Fibroblast of the conjunctiva (primary cell): ENCODE measurements at places on chromosomes 7 and 10.

DNA sequence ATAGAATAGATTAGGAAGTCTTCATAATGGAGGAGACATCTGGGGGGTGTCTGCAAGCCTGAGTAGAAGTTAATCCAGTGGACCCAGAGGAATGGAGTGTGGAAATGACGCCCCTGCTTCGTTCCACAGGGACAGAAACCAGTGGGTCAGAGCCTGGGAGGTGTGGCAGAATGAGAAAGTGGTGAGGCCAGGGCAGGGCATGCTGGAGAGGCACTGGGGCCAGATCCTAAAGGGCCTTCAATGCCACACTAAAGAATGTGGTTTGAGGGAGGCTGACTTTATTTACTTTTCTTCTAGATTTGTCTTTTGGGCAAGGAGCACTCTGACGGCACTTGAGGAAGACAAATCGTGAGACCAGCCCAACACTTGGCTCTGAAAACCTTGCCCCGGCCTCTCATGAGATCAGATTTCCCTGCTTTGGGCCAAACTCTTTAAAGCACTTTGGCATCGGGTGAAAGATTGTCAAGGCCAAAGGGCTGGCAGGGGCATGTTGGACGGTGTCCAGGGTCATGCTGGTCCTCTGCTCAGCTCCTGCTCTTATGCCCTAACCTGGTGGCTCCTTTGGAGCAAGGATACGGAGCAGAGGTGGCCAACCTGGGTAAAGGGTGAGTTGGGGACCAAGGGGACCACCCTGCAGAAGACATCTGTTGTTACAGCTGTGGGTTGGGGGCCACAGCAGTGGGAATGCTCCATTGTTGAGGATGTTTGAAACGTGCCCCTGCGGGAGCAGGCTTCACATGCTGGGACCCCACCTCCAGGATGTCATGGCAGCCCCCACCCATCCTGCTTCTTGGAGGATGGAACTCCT lies 157.0 kb upstream of the ZMIZ1 start:
- no peak for DNase-seq

DNA sequence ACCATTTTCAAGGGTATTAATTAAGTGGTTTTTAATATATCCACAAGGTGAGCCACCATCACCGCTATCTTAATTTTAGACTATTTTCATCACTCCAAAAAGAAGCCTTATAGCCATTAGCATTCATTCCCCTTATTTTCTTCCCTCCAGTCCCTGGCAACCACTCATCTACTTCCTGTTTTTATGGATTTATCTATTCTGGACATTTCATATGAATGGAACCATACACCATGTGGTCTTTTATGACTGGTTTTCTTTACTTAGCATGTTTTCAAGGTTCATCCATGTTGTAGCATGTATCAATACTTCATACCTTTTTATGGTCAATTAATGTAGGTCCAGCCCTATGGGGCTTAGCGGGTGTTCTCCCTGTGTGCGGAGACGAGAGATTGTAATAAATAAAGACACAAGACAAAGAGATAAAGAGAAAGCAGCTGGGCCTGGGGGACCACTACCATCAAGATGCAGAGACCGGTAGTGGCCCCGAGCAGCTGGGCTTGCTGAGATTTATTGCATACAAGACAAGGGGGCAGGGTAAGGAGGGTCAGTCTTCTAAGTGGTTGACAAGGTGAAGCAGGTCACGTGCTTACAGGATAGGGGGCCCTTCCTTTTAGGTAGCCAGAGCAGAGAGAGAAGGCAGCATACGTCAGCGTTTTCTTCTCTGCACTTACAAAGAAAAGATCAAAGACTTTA lies 14.6 kb downstream of the WBP1L start:
- DNase-seq: no peak

- DNase-seq: no peak
These were observed 43.2 kb upstream of the EPC1 start for GRCh38 chr10:32390193-32390592.

DNA sequence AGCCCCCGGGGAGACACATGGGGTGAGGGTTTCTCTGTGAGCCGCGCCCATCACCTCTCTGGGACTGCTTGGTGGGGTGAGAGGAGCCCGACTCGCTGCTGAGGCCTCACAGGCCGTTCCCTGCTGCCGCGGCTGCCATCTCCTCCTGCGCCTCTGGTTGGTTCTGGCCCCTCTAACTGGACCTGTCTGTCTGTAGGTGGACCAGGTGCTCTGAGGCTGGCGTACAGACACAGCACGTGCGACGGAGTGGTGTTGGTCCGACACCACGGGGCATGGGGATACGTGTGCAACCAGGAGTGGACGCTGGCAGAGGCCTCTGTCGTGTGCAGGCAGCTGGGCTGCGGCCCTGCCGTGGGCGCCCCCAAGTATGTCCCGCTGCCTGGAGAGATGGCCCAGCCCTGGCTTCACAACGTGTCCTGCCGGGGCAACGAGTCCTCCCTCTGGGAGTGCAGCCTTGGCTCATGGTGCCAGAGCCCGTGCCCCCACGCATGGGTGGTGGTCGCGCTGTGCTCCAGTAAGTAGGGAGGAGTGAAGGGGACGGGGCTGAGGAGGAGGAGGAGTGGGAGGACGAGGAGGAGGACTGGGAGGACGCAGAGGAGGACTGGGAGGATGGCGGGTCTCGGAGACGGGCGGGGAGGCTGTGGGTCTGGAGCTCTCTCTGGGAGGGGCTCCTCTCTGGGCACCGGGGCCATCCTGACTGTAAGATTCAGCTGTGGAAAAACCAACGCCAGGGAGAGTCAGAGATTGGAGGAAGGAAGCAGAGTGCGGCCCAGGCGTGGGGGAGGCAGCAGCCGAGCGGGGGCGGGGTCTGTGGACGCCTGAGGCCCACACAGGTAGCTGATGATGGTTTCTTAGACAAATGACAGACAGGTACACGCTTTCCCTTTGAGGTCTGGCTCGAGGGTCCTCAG lies 2.6 kb downstream of the SCART1 start:
- DNase-seq: no peak

GRCh38 chr10:126569513-126570244 lies 100.8 kb downstream of the C10orf90 start:
- DNase-seq: peak; percentile 61

DNA sequence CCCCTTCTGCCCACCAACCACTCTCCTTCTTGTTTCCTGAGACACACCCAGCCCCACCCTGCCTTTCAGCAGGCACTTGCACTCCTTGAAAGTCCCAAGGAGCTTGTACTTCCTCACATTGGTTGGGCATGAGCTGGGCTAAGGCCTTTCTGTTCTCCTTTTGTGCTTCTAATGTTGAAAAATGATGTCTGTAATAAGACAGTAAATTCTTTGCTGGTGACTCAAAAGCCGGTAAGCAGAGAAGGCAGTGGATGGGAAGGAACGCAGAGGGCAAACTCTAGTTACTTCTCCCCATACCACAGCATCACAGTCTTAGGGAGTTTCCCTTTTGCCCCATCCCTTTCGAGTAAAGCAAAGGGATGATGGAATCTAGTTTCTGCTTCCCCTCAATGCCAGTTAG lies 185.6 kb downstream of the PLXNA4 start:
- no peak for DNase-seq

DNA sequence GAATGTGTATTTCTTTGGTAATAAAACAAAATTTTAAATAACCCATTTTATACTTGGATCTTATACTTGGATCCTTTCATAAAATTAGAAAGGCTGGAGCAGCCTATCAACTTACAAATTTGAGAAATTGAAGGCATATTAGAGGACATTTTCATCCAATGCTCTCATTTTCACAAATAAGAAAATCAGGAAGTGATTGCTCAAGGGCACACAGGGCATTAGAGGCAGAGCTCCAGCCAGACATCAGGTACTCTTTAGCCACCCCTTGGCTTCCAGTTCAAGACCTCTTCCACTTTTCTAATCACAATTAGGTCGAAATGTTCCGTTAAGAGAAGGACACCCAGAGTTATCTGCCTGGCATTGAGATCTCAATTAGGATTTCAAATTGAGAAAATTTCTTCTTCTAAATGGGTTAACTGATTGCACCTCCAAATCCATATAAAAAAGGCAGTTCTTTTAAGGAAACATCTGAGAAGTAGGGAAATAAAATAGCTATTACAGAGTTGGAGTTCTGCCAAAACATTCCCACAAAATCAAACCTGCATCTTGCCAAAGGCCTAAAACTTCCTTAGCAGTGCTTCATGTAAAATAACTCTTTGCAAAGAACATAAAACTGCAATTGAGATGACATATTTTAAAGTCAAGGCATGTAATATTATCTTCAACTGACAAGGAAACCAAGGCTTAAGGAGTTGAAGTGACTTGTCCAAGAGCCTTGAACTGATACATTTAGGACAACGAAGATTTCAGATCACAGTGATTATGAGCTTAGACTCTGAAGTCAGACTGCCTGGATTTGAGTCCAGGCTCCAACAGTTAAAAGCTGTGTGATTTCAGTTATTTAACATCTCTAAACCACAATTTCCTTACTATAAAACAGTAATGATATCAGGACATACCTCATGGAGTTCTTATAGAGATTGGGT lies 2.4 kb downstream of the ACTA2 start:
- no peak for DNase-seq

DNA sequence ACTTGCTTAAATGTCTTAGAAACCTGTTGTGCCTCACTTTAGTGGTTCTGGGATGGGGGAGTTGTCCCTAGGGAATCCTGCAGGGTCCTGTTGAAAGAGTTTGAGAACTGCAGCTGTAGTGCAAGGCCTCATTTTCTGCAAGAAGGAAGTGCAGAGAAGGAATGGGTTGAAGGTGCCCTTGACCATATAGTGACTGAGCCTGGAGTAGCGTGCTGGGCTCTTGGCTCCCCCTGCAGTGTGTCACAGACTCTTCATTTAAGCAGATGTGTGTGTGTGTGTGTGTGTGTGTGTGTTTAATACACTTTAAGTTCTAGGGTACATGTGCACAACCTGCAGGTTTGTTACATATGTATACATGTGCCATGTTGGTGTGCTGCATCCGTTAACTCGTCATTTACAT lies 92.2 kb downstream of the GRK5 start:
- DNase-seq: no peak

- DNase-seq: no peak
These were observed 74.4 kb downstream of the CYTH3 start for GRCh38 chr7:6197801-6198551.

- no peak for DNase-seq
These were observed 2.2 kb downstream of the IFT22 start for GRCh38 chr7:101319401-101319800.

GRCh38 chr7:106313456-106313901 lies 28.7 kb upstream of the NAMPT start:
- DNase-seq: peak; percentile 27

- no peak for DNase-seq
These were observed 74.1 kb upstream of the ANK3 start for GRCh38 chr10:60463746-60464145.

GRCh38 chr7:129072479-129073011 lies 17.6 kb upstream of the TNPO3 start:
- no peak for DNase-seq

GRCh38 chr10:132385389-132385667 lies 11.7 kb upstream of the PWWP2B start:
- DNase-seq: no peak

GRCh38 chr10:51302316-51302715 lies 228.0 kb downstream of the PRKG1 start:
- DNase-seq: no peak

GRCh38 chr10:3995302-3996210 lies 210.5 kb upstream of the KLF6 start:
- no peak for DNase-seq

DNA sequence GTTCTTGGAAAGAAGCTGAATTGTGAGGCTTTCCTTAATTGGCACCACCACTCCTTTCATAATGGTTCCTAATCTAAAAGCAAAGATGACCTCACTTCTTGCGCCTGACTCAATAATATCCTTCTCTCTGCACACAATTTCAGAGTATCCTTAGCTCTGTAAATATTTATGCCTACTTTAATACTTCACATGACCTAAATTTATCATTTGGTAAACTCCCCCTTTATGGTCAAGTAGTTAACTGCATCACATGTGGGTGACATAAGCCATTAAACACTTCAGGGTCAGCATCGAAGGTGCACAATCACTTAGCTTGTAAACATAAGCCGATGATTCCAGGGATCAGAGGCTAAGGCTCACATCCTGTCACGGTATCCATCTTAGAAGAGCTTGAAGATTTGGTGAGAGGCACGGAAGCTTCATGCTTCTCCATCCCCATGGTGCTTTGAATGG lies 7.3 kb upstream of the RHOBTB1 start:
- DNase-seq: no peak

- no peak for DNase-seq
These were observed 51.3 kb upstream of the FOXP2 start for GRCh38 chr7:114363292-114363691.

GRCh38 chr10:24889639-24890038 lies 62.8 kb downstream of the PRTFDC1 start:
- no peak for DNase-seq

DNA sequence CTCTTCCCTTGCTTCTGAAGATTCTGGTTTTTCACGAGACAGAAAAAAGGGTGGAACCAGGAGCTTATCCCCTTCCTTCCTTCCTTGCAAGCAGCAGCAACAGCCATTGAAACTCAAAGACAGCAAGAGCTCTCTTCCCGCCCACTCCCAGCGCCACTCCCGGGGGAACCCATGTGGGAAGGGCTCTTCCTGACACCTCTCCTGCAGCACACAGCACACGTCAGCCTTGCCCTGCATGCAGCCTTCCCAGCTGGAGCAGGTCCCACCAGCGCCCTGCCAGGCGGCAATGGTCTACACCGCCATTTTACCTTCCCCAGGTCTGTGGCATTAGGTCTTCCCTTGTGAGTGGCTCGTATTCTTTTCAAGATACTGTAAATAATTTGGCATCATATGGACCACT lies 161.8 kb downstream of the MGMT start:
- DNase-seq: no peak

DNA sequence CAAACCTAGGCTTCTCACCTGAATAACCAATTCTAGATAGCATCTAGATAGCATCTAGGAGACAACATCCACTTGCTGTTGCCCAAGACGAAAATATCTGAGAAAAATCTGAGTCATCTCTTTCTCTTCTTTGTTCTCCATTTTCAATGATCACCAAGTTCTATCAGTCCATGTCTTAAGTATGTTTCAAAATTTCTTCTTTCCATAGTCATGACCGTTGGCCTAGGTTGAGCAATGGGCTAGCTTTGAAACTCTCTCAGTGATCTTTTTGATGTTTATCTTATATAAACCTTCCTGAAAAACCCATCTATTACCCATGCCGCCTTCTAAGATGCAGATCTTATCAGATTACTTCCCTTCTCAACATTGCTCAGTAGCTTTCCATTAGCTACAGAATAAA lies 23.4 kb upstream of the CASD1 start:
- no peak for DNase-seq
